GM23248 (cell line): ENCODE measurements at places on chromosomes 6 and 20. TPM values are rescaled to one million over a fixed set of nuclear protein-coding genes. Genes with fewer than 3 reads are reported as not detected.

GRCh38 chr20:63966172-63966943 lies 3.4 kb downstream of the ZNF512B start:
- no peak for DNase-seq

DNA sequence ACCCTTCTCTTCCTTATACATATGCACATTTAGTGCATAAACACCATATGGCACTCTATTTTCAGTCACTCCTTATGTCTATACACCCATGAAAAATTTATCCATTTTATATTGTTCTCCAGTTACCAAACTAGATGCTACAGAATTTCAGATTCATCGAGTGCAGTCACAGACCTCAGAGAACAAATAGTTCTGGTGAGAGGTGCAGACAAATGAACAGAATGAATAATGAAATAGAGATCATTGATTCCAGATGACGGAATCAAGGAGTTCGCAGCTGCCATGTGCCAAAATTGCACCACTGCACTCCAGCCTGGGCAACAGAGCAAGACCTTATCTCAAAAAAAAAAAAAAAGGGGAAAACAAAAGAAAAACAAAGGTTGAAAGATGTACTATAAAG lies 214.8 kb upstream of the CEP162 start:
- DNase-seq: peak; percentile 7

FOXA2 gene
- polyA plus RNA-seq: not detected in 2 replicates

FLRT3 gene
- polyA plus RNA-seq: 2.4 and 3.0 TPM in 2 replicates
